ENCODE measurements at places on chromosomes 1 and 21.

DNA sequence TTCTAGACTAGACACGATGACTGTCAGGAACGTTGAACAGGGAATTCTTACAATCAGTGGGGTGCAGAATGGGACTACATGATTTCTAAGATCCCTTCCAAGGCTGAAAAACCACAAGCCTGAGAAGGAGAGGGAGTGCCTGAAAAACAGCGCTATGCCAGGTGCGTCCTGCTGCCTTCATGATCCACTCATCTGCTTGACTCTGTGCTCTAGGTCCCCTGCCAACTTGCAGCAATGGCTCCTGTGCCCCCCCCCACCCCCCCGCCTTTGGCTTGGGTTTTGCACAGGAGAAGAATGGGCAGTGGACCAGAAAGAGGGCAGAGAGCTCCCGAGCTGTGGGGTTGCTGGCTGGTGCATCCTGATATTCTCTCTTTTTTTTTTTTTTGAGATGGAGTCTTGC, 5.9 kb downstream of the SLC2A7 start:
- DNase-seq: no peak

DNA sequence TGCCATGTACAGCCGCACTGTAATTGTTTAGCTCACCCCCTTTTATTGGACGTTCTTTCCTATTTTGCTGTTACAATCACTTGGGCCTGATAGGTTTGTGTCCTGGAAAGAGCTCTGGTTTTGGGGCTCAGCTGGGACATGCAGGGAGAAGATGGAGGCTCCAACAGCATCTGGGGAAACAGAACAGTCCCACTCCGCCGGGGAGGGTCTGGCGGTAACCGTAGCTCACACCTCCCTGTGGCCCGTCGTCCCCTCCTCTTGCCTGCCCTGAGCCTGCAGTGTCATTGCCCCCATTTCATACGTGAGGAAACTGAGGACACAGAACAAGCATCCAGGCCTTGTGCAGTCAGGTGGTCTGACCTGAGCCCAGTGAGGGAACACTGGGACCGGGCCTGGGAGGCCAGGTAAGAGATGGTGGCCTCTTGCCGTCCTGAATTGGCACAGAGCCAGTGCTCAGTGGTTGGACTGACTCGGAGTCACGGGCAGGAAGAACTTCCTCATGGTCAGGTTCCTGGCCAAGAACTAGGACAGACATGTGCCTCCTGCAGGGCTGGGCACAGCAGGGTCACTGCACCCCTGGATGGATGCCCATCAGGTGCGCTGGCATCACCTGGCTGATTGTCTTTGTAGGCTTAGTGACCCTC, 41.8 kb downstream of the S100B start:
- DNase-seq: no peak

- DNase-seq: no peak
Observed at GRCh38 chr1:10204003-10204642, 6.2 kb upstream of the KIF1B start.

DNA sequence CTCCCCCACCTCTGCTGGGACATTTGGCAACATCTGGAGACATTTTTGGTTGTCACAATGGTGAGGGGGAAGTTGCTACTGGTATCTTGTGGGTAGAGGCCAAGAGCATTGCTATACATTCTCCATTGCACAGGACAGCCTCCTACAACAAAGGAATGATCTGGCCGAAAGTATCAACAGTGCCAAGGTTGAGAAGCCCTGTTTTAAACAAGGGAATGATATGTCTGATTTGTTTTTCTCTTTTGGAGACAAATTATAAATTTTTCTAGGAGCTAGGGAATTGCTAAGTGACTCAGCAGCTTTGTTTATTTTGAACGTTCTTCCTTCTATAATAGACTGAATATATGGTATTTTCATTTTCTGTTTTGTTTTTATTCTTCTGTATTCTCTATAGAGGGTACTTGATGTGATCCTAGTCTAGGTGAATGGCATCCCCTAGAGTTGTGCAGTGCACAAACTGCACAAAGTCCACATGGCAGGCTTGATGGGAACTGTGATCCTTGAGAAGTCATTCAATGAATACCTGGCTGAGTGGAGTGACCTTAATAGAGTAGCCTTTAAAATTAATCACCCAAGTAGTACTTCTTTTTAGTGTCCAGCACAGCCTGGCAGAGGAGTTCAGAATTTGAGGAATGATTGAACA, 288.6 kb upstream of the USP24 start:
- peak; percentile 46 for DNase-seq

GRCh38 chr1:1666526-1666925, 7.7 kb upstream of the CDK11B start:
- DNase-seq: no peak

- no peak for DNase-seq
Observed at GRCh38 chr1:165856606-165857005, 29.2 kb downstream of the UCK2 start.

DNA sequence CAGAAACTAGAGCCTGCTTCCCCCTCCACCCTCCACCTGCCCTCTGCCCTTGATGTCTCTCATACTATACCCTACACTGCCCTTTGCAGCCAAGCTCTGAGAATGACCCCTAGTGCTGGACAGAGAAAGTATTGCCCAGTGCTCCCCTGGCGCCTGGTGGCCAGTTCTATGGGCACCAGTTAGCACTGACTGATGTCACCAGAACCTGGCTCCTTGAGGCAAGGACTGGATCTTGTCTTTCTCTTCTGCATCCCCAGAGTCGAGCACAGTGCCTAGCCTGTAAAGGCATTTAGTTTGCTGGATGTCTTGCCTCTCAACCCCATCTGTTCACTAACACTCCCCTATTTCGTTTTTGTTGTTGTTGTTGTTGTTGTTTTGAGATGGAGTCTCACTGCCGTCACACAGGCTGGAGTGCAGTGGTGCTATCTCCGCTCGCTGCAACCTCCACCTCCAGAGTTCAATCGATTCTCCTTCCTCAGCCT, 5.9 kb downstream of the PHLDA3 start:
- peak; percentile 56 for DNase-seq

DNA sequence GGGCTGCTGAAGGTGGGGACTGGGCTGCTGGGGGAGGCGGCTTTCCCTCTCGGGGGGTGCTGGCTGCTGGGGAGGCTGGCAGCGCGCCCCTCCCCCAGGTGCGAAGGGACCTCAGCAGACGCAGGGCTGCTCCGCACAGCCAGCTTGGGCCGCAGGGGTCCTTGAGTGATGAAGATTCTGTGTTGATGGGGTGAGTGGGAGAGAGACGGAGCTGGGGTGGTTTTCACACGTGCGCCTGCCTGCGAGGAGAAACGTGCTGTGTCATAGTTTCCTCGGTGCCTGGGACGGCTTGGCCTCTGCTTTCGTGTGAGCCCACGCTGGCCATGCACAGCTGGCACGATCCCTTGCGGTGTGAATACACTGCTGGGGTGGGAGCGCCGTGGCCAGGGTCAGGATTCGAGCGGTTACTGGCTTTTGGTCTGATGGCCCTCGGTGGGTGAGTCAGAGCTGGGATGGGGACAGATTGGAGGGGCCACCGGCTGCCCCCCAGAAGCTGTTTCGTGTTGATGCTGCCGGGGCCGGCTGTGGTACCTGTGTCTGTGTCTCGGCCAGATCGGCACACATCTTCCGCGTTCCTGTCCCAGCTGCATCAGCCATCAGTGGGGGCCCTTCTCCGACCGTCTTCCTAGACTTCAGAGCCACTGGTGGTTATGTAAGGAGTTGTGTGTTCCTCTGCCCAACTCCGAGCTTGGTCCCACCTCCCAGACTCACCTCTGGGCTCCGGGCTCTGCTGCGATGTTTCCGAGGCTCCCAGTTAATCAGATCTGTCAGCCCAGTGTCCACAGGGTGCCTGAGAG, 24.9 kb downstream of the PRKCZ start:
- DNase-seq: no peak

DNA sequence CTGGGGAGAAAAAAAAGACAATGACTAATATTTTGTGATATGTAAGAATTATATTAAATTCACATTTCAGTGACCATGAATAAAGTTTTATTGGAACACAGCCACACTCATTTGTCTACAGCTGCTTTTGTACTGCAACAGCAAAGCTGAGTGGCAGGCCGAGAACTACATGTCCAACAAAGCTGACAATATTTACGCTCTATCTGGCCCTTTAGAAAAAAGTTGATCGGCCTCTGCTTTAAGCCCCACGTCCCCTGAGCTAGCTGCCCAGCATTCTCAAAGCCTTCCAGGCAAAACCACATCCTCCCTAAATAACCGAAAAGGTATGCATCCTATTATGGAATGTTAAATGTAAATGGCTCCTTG, 8.6 kb downstream of the SLC2A1 start:
- peak; percentile 89 for DNase-seq

DNA sequence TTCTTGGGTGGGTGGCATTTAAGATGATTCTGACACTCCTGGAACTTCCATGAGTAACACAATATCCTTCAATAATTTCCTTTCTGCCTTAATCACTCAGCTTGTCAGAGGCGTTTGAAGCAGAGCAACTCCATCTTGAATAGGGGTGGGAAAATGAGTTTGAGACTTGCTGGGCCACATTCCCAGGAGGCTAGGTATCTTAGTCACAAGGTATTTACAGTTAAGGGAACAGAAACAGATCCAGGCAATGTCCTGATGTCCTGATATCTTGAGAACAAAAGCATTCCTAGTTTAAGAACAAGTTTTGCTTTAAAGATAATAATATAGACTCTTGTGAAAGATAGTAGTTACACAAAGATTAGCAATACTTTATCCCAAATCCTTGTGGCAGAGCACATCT, 76.6 kb upstream of the KIAA0040 start:
- DNase-seq: no peak

DNA sequence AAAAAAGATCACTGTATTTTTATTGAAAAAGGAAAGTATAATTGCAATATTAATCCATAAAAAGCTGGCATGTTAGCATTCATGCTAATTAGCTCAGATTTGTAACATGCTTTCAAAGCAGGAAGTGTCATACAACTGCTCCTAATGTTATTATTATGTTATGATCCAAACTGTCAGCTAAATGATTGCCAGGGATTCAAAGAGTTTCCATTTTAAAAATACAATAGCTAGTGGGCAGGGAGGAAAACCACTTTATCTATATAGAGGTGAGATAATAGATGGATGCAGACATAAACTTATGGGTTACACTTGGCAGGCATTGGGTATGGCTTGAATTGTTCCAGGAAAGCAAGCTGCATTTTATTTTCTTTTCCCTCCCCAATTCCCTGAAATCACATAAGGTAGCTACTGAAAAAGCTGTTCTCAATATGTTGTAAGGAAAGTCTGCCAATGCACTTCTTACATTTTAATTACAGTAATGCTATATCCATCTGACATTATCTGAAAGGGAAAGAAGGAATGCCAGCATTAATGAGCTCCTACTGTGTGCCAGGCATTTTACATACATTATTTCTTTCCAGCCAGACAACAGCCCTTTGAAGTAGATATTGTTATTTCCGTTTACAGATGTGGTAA, 9.8 kb upstream of the MYSM1 start:
- DNase-seq: no peak

DNA sequence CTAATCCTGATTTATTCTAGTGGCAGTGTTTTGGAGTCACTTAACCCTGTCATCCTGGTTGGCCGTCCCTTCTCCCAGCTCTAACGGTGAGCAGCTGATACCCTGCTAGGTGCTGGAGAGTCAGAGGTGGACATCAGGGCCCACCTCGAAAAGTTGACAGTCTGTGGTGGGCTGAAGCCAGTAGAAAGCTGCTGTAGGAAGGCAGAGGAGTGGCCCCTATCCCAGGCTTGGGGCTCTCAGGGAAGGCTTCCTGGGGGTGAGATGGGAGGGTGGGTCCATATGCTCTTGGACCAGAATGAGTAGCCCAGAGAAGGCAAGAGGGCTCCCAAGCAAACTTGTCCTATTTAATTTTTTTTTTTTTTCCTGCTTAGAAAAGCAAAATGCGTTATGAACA, 475 bp upstream of the RPL5 start:
- no peak for DNase-seq

DNA sequence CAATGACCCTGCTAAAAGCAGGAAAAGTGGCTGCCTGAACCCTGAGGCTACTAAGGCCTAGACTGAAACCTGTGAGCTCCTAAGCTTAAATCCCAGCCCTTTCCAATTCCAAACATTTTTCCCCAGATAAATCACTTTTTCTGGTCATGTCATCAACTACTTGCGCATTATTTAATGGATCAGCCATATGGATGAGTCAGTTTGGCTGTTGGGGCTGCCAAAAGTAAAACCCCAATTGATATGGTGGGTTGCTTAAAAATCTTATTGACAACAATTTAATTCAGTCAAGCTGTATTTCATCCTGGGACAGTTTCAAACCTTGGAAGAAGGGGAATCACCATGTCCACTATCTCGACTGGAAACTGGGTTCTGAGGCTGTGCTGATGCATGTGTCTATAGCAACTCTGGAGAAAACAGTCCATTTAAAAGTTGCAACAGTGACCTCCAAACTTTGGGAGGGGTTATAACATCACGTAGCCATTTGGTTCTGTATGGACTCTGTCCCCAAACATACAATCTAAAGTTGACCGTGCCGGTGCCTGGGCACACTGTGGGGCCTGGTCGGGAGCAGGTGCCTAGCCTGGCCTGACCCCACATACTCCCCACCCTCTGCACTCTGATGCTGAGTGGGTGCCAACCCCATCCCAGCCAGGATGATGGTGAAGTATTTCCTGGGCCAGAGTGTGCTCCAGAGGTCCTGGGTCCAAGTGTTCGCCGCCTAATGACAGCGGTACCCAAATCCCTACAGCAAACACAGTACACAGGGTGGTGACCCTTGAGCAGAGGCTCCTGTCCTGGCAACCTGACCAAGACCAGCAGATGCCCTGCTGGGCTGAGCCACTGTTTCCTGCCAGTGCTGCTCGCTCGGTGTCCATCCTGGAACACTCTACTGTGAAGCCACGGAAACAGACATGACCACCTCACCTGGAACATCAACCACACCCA, 46.5 kb upstream of the LRRC52 start:
- no peak for DNase-seq

GRCh38 chr1:1342061-1342562, 7.1 kb downstream of the DVL1 start:
- DNase-seq: no peak

- no peak for DNase-seq
Observed at GRCh38 chr1:45673956-45674355, 12.4 kb downstream of the GPBP1L1 start.

DNA sequence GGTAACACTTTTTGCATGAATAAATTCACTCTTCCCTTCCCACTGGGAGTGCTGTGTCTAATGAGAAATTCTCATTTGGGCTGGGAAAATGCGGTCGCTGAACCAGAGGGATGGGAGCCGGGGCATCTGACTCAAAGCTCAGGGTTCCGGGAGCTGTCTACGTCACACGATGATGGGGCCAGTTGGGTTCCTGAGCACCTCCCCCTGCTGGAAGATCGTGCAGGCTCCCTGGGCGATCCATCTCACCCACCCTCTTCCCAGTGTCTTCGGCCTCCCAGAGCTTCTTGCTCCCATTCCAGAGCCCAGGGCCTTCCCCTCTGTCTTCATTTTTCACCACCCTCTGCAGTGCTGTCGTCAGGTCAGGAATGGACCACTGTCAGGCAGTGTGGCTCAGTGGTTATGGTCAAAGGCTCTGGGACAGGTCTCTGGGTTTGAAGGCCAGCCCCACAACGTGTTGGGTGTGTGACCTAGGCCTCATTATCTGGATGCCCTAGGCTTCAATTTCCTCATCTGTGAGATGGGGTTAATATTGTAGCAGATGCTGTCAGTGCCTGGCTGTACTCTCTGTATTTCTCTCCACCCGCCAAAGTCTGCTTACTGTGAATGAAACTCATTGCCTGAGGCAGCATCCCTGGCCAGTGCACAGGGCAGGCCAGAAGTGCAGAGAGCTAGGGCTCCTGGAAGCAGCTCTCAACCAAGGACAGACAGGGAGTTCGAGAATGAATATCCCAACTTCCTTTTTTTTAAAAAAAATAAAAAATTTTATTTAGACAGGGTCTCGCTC, 31.8 kb downstream of the IGSF21 start:
- peak; percentile 1 for DNase-seq
